Vagina (tissue), 2 donors: ENCODE measurements at places on chromosomes 1 and 21. TPM values are rescaled to one million over a fixed set of nuclear protein-coding genes. Genes with fewer than 3 reads are reported as not detected.

DNA sequence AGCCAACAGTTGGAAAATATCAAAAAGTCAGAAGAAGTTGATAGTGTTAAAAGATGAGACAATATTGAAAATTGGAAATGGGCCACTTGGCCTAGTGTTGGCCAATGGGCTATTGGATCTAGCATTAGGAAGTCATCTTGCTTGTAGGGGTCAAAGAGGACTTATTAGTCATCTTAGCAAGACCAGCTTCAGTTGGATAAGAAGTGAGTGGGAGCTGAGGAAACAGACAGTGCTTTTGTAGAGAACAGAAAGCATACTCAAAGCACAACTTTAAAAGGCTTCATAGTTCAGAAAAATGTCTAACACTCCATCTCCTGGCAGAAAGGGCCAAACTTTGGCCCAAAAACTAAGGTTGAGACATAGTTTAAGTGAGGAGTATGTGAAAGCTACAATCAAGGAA is 139.9 kb upstream of the PKN2 start:
- DNase-seq = no peak

DNA sequence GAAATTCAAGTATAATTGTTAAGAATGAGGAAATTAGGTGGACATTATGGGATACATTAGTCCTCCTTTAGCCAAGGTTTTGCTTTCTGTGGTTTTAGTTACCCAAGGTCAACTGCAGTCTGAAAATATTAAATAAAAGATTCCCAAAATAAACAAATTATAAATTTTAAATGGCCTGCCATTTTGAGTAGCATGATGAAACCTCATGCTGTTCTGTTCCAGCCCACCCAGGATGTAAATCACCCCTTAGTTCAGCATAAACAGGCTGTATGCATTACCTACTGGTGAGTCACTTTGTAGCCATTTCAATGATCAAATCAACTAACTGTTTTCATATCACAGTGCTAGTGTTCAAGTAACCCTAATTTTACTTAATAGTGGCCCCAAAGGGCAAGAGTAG is 132.5 kb upstream of the LYPLAL1 start:
- DNase-seq = no peak

DNA sequence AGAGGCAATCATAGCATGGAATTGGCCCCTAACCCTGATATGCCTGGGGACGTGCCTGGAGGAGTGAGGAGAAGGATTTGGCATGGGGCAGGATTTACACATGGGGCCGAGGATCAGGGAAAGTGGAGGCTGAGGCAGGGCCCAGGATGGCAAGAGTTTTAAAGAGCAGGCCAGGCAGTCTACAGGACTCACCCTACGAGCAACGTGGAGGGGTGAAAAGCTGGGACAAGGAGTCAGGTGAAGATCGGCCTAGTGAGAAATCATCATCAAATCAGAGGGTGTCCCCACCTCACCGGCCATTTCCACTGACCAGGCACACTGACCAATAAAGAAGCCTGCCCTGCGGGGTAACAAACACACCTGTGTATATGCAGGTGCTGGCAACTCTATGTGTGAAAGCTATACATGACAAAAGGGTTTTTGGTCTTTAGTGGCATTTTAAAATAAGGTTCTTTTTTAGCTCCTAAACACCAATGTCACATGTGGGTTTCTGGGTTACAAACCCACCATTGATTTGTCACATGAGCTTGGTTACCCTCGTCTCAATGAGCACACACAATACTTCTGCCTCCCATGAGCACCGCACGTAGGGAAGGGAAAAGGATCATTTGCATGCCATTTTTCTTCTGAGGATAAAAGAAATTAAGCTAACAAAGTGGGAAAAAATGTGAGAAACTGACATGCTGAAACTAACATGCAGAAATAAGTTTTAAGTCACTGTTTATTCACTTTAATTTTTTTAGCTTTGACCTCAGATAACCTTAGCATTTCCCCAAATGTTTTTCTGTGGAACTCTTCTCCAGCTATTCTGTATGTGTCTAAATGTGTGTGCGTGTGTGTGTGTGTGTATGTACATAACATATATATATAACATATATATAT is 168.1 kb upstream of the EDN2 start:
- DNase-seq = no peak

GRCh38 chr1:172895761-172896160 is 155.0 kb downstream of the TNFSF18 start:
- DNase-seq = no peak

GRCh38 chr1:58469016-58469415 is 77.5 kb downstream of the OMA1 start:
- DNase-seq = peak; percentile 14

DNA sequence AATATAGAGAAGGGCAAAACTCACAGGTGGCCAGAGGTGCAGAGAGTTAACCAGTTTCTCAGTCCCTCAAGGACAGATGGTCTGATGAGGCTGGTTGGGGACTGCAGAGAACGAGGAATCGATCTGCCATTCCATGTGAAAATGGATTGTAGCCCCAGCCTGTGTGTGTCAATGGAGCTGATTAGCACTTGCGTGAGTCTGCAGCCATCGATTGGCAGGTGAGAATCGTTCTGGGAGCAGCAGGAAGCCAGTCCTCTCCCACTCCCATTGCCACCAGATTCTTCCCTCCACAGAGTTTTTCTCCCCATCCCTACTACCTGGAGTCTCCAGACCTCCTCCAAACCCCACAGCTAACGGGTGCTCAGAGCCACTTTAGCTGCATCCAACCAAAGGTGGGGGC is 18.3 kb upstream of the PSMB2 start:
- no peak for DNase-seq

GRCh38 chr1:196148367-196148970 is 459.8 kb downstream of the KCNT2 start:
- DNase-seq = no peak

DNA sequence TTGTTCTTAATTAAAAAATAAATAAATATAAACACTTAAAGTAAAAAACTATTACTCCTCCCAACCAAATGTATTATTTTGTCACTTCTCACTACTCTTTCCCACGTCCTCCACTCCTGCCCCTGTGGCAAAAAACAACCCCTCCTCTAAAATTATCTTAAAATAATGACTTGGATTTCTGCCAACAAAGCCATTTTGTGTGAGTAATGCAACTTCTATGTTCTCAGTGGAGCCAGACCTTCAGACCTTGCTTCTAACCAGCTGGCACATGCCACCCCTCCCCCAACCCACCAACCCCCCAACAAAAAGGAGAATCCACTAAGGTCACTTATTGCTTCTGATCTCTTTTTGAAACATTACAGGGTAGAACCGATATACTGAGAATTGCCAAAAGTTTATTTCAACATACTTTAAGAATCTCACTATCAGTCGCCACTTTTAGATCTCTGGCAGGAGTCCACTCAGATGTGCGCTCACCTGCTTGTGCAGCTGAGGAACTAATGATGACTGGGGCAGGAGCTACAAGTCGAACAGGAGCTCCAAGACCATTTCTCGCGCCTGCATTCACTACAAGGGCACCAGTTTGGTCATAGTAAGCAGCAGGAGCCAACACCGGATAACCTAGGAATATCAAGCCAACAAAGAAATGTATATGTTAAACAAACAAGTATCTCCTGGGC is 58.3 kb upstream of the SDC3 start:
- DNase-seq = no peak

DNA sequence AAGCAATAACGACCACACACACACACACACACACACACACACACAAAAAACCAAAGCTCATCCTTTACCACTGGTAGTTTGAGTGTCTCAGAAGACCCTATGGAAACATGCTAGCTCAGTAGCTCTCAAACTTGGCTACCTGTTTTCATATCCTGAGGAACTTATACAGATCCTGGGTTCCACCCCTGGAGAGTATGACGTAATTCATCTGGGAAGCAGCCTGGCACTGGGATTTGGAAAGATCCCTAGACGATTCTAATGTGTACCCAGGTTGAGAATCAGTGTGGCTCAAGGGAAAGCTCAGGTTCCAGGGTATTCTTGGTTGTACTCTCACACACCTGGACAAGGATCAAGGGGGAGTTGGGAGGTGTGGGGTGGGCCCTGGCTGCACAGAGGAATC is 85.9 kb downstream of the SELENOF start:
- DNase-seq = no peak

- DNase-seq = no peak
Measured at GRCh38 chr1:245715291-245715701, 560.5 kb downstream of the KIF26B start.

- no peak for DNase-seq
Measured at GRCh38 chr1:46724991-46725735, 6.2 kb upstream of the EFCAB14 start.

DNA sequence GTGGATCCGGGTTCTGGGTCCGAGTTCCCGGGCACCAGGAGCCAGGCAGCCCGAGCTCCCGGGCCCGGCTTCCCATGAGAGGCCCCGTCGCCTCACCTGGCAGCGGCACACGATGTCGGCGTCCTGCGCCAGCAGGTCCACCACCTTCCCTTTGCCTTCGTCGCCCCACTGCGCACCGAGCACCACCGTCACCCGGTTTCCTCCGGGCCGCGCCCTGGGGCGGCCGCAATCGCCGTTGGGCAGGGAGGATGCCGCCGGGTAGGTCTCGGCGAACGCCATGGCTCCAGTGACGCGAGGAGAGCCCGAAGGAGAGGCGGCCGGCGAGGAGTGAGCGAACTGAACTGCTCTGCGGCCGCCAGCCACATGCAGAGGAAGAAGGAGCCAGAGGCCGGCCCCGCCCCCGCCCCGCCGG is at the start of gene ADSS2:
Gene ADSS2 (minus strand): TSS at position 371 of the 412 bp plus-strand sequence. CDS start 92 bp downstream, at position 279.
- no peak for DNase-seq

DNA sequence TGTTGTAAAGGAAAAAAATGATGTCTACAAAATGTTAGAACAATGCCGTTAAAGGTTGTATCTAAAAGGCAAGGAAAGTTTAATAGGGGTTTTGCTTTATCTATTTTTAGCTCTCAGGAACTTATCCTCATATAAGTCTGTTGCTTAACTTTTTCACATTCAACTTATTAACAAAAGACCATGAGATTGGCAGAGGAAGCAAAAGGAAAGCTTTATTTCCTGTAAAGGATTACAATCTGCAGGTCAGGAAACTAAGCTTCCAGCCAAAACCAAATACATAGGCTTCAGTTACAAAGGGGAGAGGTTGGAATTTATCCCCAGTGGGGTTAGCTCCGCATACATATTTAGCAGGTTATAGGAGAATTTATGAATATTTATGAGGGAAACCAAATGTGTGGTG is 58.7 kb upstream of the KIAA1614 start:
- no peak for DNase-seq

DNA sequence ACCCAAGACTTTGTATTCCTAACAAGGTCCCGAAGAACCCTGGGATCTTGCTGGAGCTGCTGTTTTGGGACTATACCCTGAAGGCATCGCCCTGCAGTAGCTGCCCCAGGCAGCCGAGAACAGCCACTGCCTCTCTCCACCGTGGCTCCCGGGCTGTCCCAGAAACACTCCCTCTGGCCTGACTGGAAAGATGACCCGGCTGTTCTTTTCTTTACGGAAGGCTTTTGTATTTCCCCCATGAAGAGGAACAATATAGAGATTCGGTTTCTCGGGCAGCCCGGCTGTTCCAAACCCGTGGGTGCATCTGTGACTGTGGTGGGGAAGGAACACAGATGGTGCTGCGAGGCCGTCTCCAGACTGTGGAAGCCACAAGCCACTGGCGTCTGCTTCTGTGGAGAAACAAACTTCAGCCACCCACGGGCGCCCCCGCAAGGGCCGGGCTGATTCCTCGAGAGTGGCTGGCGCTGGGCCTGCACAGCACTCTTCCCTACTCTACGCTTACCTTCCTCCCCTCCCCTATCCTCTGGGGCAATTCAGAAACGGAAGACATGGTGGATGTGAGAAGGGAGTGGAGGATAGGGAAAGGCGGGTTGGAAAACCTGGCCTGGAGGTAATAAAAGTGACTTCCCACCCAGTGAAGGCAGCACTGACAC is 33.7 kb upstream of the VASH2 start:
- DNase-seq = peak; percentile 34

DNA sequence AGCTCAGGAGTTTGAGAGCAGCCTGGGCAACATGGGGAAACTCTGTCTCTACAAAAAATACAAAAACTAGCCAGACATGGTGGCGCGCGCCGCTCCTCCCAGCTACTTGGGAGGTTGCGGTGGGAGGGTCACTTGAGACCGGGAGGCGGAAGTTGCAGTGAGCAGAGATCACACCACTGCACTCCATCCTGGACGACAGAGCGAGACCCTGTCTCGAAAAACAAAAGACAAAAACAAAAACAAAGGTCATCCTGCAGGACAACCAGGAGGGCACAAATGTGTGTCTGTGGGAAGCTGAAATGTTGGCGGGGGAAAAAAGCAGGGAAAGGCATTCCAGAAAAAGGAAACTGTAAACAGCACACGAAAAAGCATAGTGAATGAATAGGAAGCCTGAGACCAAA is 104.1 kb upstream of the HNRNPU start:
- DNase-seq = no peak

GRCh38 chr1:212819726-212820125 is 27.7 kb downstream of the SPATA45 start:
- no peak for DNase-seq

GRCh38 chr1:8698012-8698630 is 119.3 kb downstream of the RERE start:
- DNase-seq = no peak

- no peak for DNase-seq
Measured at GRCh38 chr1:184820956-184821355, 66.3 kb upstream of the EDEM3 start.

- DNase-seq = peak; percentile 92
Measured at GRCh38 chr21:46194374-46195334, 10.4 kb upstream of the SPATC1L start.

DNA sequence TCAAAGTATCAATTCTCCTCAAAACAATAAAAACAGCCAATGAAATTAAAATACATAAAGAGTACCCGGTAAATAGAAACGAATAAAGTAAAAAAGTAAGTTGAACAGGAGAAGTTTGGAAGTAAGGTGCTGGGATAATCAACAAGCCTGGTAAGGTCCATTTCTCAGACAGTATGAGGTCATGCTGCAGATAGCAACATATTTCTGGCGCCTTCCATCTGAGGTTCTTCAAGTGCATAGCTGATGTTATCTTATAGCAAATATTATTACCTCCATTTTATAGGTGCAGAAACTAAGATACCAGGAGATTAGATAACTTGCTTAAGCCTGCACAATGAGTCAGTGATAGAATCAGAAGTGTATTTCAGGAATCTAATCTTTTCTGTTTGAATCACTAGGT is 23.7 kb upstream of the CEP350 start:
- no peak for DNase-seq

GRCh38 chr1:108537976-108538375 is 21.9 kb upstream of the EEIG2 start:
- no peak for DNase-seq

Gene VASH2
- 4.2 TPM for total RNA-seq

Gene LCE1A
- not detected for total RNA-seq

Gene ABL2
- total RNA-seq = 15.0 TPM

Gene SPRR2E
- total RNA-seq = 11.8 TPM

Gene TP53BP2
- 31.9 TPM for total RNA-seq

Gene OR2G6
- not detected for total RNA-seq

Gene NID1
- 154 TPM for total RNA-seq

Gene HSPA6
- 0.98 TPM for total RNA-seq

Gene GPR153
- 11.5 TPM for total RNA-seq

Gene ITPKB
- 31.7 TPM for total RNA-seq

Gene HPCA
- total RNA-seq = not detected

Gene NUP133
- total RNA-seq = 38.3 TPM

Gene LDLRAP1
- total RNA-seq = 22.3 TPM

Gene RPS6KA1
- 22.8 TPM for total RNA-seq

Gene SLC22A15
- 9.8 TPM for total RNA-seq

Gene FLG2
- not detected for total RNA-seq

Gene MPZ
- 3.7 TPM for total RNA-seq

Gene KRTAP13-2
- not detected for total RNA-seq
